ENCODE measurements at places on chromosomes 3 and 15. TPM values are rescaled to one million over a fixed set of nuclear protein-coding genes. Genes with fewer than 3 reads are reported as not detected.

DNA sequence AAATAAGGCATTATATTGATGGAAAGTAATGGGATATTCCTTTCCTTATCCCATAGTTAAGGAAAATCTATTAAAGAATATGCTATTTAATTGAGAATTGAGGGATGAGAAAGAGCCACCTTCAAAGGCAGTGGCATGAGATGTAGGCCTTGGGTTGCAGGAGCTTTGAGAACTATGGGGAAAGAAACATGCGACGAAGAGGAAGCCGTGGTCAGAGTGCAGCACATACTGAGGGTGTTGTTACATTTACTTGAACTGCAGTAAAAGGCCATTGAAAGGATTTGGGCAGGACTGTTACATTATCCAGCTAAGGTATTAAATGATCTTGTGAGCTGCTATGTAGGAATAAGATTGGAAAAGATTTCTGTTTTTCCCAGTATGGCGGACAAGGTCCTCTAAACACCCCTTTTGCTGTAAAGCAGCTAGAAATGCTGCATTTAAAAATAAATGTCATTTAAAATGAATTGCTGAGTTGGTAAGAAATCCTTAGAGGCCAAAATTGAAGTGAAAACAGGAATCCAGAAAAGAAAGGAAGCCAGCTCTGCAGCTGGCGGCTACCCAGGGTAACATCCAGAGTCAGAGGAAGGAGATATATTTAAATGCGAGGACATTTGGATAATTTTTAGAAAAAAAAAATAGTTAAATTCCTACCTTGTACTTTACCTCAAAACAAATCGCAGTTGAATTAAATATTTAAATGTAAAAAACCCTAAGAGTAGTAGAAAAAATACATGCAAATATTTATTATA lies 61.7 kb downstream of the IL1RAP start:
- no peak for DNase-seq
- no peak overlapping the region for H3K27ac ChIP-seq
- no peaks in the 10 kb centered on the region for H3K4me1 ChIP-seq
- no peaks in the 10 kb centered on the region for H3K27me3 ChIP-seq

- H3K4me3 ChIP-seq, result no peak overlapping the region
- no peak for DNase-seq
- H3K4me1 ChIP-seq, result no peaks in the 10 kb centered on the region
- H3K36me3 ChIP-seq, result no peaks in the 10 kb centered on the region
Observed at GRCh38 chr3:9291821-9292410, 42.5 kb upstream of the SRGAP3 start.

DNA sequence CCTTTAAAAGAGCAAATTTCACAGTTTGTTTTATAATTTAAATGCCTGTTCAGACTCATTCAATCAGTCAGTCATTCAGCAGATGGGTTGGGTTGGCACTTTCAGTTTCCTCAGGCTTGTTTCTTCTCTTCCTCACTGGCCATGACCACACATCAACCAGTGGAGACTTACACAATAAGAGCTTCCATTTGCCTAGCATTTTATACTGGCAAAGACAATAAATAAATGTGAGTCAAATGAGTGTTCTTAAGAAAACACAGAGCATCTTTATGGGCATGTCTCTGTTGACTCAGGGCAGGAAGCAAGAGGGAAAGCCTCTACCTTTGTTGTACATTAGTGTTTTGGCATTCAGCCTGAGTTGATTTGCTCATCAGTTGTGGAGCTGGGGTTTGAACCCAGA lies 122.6 kb downstream of the EPHB1 start:
- H3K4me1 ChIP-seq, result no peaks in the 10 kb centered on the region
- no peak for DNase-seq
- H3K27ac ChIP-seq, result no peak overlapping the region

CCDC54 gene
- not detected for total RNA-seq

LRRC3B gene
- 0.41 TPM for total RNA-seq

- H3K27ac ChIP-seq, result no peak overlapping the region
- no peak overlapping the region for H3K4me3 ChIP-seq
- H3K36me3 ChIP-seq, result no peaks in the 10 kb centered on the region
- DNase-seq, result no peak
- no peaks in the 10 kb centered on the region for H3K27me3 ChIP-seq
Observed at GRCh38 chr3:112699436-112699978, 58.6 kb upstream of the CCDC80 start.

GRCh38 chr3:197456261-197457091 lies 99.3 kb downstream of the BDH1 start:
- peak; percentile 95 for DNase-seq
- H3K27me3 ChIP-seq, result no peaks in the 10 kb centered on the region
- no peaks in the 10 kb centered on the region for H3K4me1 ChIP-seq
- H3K4me3 ChIP-seq, result peak overlapping the region; percentile 43
- peak overlapping the region; percentile 50 for H3K27ac ChIP-seq

DNA sequence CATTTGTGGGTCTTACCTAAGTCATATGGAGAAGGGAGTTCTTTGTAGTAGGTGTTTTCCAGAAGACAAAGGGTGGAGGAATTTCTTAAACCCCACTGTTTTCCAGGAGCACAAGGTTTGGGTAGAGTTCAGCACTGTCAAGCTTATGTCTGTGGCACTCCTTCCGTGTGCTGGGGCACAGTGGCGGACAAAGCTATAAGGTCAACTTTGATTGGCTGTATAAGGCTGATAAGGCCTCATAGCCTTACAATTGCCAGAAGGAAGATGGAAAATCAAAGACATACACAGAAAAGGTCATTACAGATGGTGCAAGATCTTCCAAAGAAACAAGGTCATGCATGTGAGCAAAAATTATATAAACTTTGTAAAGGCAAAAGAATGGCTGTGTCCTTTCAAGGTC lies 3.5 kb upstream of the LYSMD4 start:
- H3K27me3 ChIP-seq, result no peaks in the 10 kb centered on the region
- DNase-seq, result no peak
- peaks cover 14% of the 10 kb centered on the region for H3K4me1 ChIP-seq
- no peak overlapping the region for H3K27ac ChIP-seq
- no peaks in the 10 kb centered on the region for H3K36me3 ChIP-seq

DNA sequence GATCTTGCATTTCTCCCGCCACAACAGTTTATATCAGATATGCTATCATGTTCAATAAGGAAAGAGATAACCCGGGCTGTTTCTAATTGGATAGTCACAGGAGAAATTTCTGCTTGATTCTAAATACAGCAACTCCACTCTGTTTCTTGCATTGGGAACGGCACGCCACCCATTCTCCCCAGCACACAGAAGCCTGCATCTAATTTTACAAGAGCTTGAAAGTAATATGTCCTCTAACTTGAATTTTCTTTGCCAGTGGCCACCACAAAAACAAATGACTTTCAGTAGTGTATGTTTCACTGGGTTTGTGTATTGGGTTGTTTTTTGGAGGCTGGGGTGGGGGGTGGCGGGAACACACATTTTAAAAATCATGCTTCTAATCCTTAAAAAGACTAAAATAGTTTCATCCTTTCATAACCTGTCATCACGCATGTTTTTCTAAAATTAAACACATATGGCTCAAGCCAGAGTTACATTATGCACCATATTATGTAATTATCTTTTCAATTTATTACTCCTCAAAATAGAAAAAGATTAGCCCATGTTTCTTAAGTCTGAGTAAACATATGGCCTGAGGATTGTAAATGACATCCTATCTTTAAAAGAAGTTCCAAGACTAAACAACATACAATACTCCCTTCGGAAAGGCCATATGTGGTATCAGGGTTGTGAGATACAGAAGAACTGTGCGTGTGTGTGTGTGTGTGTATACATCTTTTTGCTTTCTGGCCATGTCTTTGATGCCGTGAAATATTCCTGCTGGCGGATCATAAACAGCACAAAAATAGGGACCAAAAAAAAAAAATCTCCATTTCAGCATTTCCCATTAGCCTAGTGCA lies 176.3 kb downstream of the FOXP1 start:
- no peaks in the 10 kb centered on the region for H3K27me3 ChIP-seq
- no peaks in the 10 kb centered on the region for H3K4me1 ChIP-seq
- H3K36me3 ChIP-seq, result no peaks in the 10 kb centered on the region

GPR27 gene
- 0.83 TPM for total RNA-seq

- H3K27me3 ChIP-seq, result no peaks in the 10 kb centered on the region
- no peaks in the 10 kb centered on the region for H3K4me1 ChIP-seq
- no peak overlapping the region for H3K4me3 ChIP-seq
- H3K36me3 ChIP-seq, result no peaks in the 10 kb centered on the region
- no peak overlapping the region for H3K27ac ChIP-seq
- no peak for DNase-seq
Observed at GRCh38 chr15:57389991-57390390, 13.7 kb downstream of the CGNL1 start.

EPB42 gene
- total RNA-seq, result not detected

DNA sequence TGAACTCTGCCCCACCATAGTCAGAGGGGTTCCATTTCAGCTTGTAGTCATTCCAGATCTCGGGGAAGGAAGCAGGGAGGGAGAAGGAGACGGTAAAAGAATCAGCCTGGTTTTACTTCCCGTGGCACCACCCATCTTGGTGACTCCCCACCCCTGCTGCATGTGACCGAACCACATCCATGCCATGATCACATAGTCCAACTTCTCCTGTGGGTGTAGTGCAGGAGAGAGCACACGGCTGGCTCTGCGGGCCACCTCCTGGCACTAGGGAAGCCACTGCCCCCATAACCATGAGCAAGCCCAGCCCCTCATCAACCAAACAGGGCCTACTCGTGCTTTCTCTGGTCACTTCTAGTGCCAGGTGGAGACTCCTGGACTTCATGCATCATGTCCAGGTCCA lies 3.7 kb downstream of the CHRNA3 start:
- H3K4me1 ChIP-seq, result no peaks in the 10 kb centered on the region
- peaks cover 12% of the 10 kb centered on the region for H3K27me3 ChIP-seq
- DNase-seq, result no peak
- no peak overlapping the region for H3K27ac ChIP-seq
- H3K4me3 ChIP-seq, result no peak overlapping the region
- H3K36me3 ChIP-seq, result no peaks in the 10 kb centered on the region

UNC45A gene
- 63.5 TPM for total RNA-seq

HHATL gene
- not detected for total RNA-seq

GRCh38 chr3:134365766-134366065 lies 8.5 kb downstream of the AMOTL2 start:
- peaks cover 100% of the 10 kb centered on the region for H3K4me1 ChIP-seq
- H3K27ac ChIP-seq, result peak overlapping the region; percentile 100
- no peak overlapping the region for H3K4me3 ChIP-seq
- H3K27me3 ChIP-seq, result no peaks in the 10 kb centered on the region
- no peak for DNase-seq

SV2B gene
- 4.2 TPM for total RNA-seq

GRCh38 chr3:4834403-4834866 lies 144.8 kb upstream of the BHLHE40 start:
- no peak overlapping the region for H3K27ac ChIP-seq
- H3K27me3 ChIP-seq, result no peaks in the 10 kb centered on the region
- DNase-seq, result no peak
- no peaks in the 10 kb centered on the region for H3K36me3 ChIP-seq
- H3K4me3 ChIP-seq, result no peak overlapping the region

ESYT3 gene
- total RNA-seq, result 16.8 TPM

GRCh38 chr3:103169289-103169688 lies 734.5 kb downstream of the ZPLD1 start:
- DNase-seq, result no peak
- H3K27me3 ChIP-seq, result no peaks in the 10 kb centered on the region
- H3K36me3 ChIP-seq, result no peaks in the 10 kb centered on the region
- H3K4me1 ChIP-seq, result no peaks in the 10 kb centered on the region

GRCh38 chr15:100277087-100277855 lies 64.5 kb downstream of the ADAMTS17 start:
- H3K4me3 ChIP-seq, result no peak overlapping the region
- no peak for DNase-seq
- no peak overlapping the region for H3K27ac ChIP-seq
- no peaks in the 10 kb centered on the region for H3K27me3 ChIP-seq

GRCh38 chr3:126661532-126662364 lies 6.8 kb upstream of the TXNRD3 start:
- DNase-seq, result peak; percentile 36
- no peak overlapping the region for H3K4me3 ChIP-seq
- H3K36me3 ChIP-seq, result no peaks in the 10 kb centered on the region
- H3K27me3 ChIP-seq, result no peaks in the 10 kb centered on the region

SCG5 gene
- total RNA-seq, result 2.2 TPM

GRCh38 chr3:59364496-59364895 lies 314.7 kb upstream of the CFAP20DC start:
- no peaks in the 10 kb centered on the region for H3K36me3 ChIP-seq
- no peaks in the 10 kb centered on the region for H3K4me1 ChIP-seq
- H3K4me3 ChIP-seq, result no peak overlapping the region
- no peaks in the 10 kb centered on the region for H3K27me3 ChIP-seq
- DNase-seq, result no peak

- no peak for DNase-seq
- no peak overlapping the region for H3K4me3 ChIP-seq
- H3K27ac ChIP-seq, result no peak overlapping the region
- no peaks in the 10 kb centered on the region for H3K36me3 ChIP-seq
Observed at GRCh38 chr15:73240866-73241499, 127.8 kb downstream of the HCN4 start.

DNA sequence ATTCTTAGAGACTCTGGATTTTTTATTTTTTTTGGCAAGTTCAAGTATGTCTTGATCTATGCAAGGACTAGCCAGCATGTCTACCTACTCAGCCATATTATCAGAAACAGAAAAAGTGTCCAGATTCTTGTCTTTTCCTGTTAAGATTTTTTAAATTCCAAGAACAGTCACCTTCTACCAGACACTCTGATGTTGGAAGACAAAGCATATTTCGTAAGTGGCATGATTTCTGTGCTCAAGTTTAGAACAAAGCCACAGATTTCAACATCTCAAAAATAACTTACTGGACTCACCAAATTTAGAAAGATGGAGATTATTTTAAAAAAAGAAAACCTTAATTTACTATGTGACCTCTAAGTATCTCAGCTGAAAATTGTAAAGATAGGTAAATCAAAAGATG lies 61.9 kb downstream of the GOLGA6L7 start:
- H3K36me3 ChIP-seq, result no peaks in the 10 kb centered on the region
- H3K4me1 ChIP-seq, result no peaks in the 10 kb centered on the region
- H3K27ac ChIP-seq, result no peak overlapping the region
- peaks cover 19% of the 10 kb centered on the region for H3K27me3 ChIP-seq

DNA sequence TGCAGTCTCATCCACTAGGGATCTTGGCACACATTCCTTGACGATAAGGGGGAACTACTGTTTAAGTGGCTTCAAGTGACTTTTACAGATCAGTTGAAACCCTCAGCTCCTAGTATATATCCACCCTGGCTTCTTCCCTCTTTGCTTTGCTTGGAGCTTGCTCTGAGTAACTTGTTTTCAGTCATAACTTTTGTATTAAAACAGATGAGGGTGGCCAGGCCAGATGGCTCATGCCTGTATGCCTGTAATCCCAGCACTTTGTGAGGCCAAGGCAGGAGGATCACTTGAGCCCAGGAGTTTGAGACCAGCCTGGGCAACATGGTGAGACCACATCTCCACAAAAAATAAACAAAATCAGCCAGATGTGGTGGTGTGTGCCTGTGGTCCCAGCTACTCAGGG lies 42.4 kb downstream of the EOMES start:
- H3K4me1 ChIP-seq, result peaks cover 14% of the 10 kb centered on the region
- no peaks in the 10 kb centered on the region for H3K36me3 ChIP-seq
- peak overlapping the region; percentile 28 for H3K27ac ChIP-seq
- H3K27me3 ChIP-seq, result no peaks in the 10 kb centered on the region
- no peak for DNase-seq
- no peak overlapping the region for H3K4me3 ChIP-seq

- H3K4me3 ChIP-seq, result no peak overlapping the region
- H3K27ac ChIP-seq, result no peak overlapping the region
- H3K36me3 ChIP-seq, result no peaks in the 10 kb centered on the region
Observed at GRCh38 chr15:57446393-57446792, 70.1 kb downstream of the CGNL1 start.

Measured in sigmoid colon (tissue), 7 donors.